ENCODE measurements at places on chromosomes 5 and 9.

DNA sequence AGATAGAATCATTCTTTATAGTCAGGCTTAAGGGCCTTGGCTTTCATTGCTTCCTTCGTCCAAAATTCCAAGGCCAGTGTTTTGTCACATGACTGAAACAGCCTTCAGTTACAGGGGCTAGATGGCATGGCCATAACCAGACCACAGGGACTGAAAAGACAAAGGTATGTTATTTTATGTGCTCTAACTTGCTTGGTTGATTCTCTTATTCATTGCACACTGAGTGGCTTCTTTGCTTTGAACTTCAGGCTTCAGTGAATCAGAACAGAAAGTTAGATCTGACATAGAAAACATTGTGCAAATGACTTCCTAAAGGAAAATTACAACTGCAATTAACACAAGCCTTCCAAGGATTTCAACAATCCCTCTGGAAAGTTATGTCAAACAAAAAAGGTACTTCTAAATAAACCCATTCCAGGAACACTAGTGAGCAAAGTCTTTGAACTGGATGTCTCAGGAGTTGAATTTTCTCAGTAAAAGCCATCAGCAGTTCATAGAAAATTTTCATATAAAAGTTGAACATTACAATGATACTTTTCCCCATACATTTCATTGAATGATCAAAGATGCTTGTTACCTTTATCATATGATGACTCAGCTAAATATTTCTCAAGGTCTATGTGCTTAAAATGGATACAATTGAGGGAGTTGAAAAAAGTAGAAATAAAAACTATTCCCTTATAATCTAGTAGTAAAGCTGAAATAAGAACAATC, 355.3 kb downstream of the TMEM232 start:
- DNase-seq, result no peak

DNA sequence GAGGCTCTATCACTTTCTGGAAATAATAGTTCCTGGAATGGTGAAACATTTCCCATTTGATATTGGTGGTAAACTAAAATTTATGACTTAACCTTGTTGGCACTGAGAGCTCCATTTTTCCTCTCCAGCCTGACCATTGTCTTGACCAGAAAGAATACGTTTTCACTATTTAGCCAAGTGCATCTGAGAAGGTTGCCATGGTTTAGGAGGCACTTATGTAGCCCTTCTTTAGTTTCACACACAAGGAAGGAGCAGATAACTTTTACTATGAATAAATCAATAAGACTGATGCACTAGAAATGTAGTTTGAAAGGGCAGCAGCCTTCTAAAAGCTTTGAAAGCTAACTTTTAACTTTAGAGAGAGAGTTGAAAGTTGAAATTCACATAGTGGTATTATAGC, 1045.5 kb upstream of the CDH6 start:
- no peak for DNase-seq

DNA sequence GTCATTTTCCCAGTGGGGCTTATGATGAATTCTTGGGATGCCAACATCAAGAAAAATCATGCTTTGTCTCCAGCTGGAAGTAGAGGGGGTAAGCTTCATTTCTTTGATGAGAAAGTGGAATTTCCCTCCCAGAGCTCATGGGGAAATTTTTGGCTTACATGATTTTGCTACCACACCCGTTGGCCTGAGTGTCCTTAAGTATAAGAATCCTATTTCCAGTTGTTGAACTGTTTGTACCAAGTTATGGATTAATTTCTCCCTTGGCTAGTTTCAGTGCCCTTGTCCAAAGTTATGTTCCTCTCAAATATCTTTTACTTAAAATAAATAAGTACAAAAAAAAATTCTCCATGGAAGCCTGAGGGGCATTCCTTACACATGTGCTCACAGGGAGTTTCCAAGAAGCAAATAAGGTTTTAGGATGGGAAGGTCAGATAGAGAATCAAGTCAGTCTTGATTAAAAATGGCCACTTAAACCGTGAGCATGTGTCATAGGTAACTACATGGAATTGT, 82.3 kb downstream of the PTCD2 start:
- no peak for DNase-seq

GRCh38 chr9:97373331-97373730, 38.6 kb upstream of the TDRD7 start:
- DNase-seq, result no peak

DNA sequence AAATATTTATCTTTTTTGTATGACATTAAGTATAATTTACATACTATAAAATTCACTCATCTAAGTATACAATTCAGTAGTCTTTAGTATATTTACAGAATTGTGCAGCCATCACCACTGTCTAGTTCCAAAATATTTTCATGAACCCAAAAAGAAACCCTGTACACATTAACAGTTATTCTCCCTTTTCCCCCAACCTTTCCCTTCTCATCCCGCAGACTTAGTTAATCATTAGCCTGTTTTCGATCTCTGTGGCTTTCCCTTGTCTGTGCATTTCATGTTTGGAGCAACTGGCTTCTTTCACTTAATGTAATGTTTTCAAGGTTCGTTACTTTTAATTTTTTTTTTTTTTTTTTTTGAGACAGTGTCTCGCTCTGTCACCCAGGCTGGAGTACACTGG, 37.5 kb downstream of the MTREX start:
- DNase-seq, result no peak
